NCI-H187 treated with DMSO at 0.1 percent for 48 hours (cell line): ENCODE measurements at places on chromosomes 6 and 20.

DNA sequence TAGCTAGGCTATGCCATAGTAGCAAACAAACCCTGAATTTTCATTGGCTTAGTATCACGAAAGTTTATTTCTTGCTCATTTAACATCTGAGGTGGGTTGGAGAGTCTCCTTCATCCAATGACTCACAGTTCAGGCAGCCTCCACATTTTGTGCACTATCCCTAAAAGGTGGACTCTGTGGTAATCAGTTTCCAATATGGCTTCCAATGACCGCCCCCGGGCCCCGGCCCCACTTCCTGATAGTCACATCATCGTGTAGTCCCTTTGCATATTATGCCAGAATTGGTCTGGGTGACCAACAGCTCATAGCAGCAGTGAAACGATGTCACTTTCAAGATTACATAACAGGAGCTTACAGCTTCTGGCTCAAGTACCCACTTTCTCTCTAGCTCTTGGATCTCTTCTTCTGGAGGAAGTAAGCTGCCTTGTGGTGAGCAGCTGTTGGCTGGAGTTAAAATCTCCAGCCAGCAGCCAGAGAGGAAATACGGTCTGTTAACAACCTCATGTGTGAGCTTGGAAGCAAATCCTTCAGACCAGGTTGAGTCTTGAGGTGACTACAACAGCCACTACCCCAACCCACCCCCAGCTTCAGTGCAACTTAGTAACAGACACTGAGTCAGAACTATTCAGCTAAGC, 7.8 kb downstream of the HCRTR2 start:
- no peak for DNase-seq

DNA sequence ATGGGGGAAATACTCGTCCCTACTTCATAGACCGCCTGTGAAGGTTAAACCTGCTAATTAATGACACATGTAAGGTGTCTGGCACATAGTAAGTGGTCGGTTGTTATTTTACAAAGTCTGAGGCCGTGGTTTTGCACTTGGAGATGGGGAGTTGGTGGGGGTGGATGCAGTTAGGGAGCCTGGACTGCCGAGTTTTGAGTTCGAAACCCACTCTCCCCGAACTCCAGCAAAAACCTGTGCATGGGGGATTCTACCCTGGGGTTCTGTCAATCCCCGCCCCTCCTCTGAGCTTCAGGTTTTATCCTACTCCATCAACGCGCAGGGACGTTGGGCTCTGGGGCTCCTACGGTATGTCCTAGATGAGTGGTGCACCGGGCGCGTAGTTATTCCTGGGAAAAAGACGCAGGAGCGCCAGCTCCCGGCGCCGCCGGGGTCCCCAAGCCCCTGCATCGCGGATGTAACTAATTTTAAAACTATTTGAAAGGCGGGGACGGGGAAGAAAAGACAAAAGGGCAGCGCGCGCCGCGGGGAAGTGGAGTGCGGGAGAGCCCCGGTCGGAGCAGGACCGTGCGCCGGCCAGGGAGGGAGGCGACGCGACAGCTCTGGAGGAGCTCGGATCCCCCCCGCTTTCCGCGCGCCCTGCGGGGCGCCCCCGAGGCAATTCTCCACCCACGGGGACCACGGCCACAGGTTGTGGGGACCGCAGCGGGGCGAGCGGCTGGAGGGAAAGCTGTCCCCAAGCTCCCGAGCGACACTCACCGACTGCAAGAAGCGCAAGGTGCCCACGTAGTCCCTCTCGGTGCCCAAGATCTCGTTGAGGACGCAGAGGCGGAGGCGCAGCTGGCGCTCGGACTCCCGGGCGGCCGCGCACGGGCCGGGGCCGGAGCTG, 672 bp downstream of the PREX1 start:
- DNase-seq = no peak

- no peak for DNase-seq
Observed at GRCh38 chr6:168056892-168057527, 22.0 kb downstream of the FRMD1 start.

DNA sequence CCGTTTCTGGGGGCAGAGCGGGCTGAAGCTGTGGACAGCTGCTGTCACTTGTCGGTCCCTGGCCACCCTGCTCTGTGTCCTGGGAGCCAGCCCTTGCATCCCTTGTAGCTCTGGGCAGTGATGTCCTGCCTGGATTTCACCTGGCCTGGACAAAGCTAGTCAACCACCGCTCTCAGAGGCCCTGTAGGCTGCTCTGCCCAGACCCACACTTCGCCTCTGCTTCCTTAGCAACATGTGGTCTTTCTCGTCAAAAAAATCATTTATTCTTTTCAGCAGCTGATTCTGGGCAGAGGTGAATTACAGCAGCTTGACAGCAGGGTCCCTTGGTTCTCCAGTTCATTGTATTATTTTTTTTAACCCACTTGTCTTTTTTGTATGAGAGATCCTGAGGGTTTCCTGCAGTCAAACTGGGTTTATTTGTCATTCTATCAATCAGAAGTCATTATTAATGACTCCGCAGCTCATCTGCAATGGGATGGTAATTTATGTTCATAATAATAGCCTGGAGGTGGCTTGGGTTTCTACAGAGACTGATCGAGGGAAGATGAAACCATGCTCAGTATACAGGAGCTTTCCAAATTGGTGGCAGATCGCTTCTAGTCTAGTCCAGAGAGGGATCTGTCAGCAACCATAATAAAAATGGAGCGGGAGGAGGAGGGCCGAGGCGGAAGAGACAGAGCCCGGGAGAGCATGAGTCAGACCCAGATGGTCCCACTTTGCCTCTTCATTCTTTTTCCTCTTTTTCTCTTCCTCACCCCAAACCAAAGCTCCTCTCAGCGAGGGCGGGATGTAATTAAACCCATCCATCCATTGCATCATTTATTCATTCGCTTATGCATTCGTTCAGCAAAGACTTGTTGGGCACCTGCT, 22.4 kb downstream of the EDN3 start:
- DNase-seq = no peak

- no peak for DNase-seq
Observed at GRCh38 chr6:134503585-134504281, 185.8 kb upstream of the SGK1 start.

GRCh38 chr20:962683-963082, 39.4 kb downstream of the RSPO4 start:
- no peak for DNase-seq

DNA sequence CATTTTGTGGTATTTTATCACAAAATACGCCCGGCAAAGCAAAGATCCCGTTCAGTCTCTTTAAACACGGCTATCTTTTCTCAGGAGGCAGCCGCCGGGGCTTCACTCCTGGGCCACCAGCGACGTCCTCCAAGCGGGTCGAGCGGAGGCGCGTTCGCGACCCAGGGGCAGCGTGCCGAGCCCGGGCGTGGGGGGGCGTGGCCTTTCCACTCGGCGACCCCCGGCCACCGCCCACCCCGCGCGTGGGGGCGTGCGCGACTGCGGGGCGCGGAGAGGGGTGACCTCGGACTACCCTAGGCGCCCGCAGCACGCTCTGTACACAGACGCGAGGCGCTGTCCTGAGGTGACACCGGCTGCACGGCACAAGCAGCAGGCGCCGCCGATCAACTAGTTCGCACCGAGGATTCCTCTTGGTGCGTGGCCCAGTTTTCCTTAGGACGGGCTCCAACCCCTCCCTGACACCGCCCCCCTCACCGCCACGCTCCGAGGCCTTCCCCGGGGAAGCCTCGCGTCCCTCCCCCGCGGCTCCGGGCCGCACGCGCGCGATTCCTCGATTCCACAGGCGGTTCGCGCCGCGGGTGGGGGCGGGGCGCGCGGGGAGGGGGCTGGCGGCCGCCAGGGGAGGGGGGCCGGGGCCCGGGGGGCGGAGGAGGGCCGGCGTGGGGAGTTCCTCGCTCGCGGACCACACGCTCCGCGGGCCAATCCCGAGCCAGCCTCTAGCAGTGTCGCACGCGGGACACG, 1.1 kb upstream of the JARID2 start:
- DNase-seq = no peak

- DNase-seq = no peak
Observed at GRCh38 chr20:28562510-28562898, 2695.0 kb upstream of the DEFB115 start.

GRCh38 chr6:52089758-52090348, 2.4 kb upstream of the PKHD1 start:
- no peak for DNase-seq

DNA sequence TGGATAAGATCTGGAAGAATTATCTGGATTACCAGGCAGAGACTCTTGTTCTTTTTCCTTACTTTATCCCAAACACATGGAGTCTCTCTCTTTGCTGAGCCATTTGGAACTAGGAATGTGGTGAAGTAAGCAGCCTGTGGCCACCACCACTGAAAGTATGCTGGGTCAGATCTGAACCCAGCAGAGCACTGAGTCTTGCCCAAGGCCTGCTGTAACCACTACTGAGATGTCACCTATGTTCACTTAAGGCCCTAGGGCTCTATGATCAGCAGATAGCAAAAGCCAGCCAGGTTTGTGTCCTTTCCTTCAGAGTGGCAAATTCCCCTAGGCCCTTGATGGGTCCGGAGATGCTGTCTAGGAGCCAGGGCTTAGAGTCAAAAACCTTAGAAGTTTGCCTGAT, 103.3 kb upstream of the PLN start:
- DNase-seq = no peak

DNA sequence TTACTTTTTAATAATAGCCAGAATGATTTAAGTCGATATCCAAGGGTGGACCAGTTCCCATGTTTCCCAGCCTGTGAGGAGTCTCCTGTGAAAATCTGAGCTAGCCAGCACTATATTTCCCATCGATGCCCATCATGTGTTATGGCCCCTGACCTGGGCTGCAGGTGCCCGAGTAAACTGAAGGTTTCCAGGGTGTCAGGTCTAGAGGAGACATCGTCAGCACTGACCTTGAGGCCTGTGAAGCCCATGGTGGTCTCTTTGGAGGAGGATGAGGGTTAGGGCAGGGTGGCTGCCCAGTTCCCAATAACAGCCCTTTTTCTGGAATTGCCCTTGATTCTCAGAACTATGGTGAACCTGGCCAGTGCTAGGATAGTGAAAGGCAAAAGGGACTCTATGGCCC, 63.0 kb upstream of the TOP1 start:
- DNase-seq = no peak

DNA sequence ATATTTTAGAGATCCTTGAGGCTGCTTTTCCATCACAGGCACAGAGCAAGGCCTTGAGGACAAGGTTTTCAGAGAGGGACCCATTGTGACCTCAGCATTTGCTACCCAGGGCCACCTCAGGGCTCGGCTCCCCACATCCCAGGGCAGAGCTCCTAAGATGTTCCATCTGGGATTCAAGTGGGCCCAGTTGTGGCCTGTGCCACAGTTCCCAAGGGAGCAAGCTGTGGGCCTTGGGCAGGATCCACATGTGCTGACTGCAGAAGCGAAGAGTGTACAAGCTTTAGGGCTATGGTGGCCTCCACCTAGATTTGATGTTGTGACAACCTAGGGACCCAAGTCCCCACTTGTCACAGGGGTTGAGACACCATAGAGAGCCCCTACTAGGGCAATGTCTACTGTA, 608.1 kb downstream of the HACE1 start:
- no peak for DNase-seq

DNA sequence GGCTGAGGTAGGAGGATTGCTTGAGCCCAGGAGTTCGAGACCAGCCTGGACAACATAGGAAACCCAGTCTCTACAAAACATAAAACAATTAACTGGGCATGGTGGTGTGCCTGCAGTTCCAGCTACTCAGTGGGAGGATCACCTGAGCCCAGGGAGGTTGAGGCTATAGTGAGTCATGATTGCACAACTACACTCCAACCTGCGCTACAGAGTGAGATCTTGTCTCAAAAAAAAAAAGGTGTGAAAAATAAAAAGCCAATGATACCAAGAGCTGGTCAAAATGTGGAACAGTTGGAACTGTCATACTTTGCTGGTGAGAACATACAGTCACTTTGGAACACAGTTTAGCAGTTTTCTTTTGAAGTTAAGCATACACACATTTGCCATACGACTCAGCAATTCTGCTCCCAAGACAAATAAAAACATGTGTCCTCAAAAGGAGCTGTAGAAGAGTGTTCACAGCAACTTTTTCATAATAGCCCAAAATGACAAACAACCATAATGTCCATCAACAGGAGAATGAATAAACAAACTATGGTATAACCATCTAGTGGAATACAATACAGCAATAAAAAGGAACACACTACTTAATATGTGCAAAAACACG, 21.6 kb upstream of the FKBP5 start:
- DNase-seq = no peak

GRCh38 chr6:16518265-16518664, 243.0 kb downstream of the ATXN1 start:
- DNase-seq = no peak

GRCh38 chr6:99276747-99277146, 72.7 kb downstream of the FAXC start:
- DNase-seq = no peak

GRCh38 chr6:41571021-41571780, 25.0 kb downstream of the FOXP4 start:
- DNase-seq = no peak
